ENCODE measurements at places on chromosomes 12 and 14.

DNA sequence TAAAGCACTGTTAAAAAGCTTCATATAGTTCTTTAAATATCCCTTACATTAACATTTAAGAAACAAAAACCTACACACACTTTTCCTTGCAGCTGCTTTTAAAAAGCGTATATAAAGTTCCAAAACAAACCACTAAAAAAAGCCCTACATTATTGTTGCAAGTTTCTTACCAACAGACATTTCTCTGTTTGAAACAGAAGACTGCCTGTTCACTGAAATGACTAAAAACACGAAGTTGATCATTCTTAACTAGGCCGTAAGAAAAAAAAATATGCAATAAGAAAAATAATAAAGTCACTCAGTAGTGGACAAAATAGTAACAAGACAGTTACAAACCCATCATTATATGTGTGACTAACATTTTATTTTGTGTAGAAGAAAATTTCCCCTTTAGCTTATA, 37.3 kb downstream of the KIF21A start:
- no peak for DNase-seq

- DNase-seq = no peak
Measured at GRCh38 chr12:75694534-75695268, 183.3 kb upstream of the KRR1 start.

- DNase-seq = no peak
Measured at GRCh38 chr12:48092611-48093010, 13.3 kb downstream of the SENP1 start.

- DNase-seq = no peak
Measured at GRCh38 chr12:51369581-51369980, 21.6 kb downstream of the GALNT6 start.

- DNase-seq = no peak
Measured at GRCh38 chr12:106085213-106085612, 53.5 kb downstream of the NUAK1 start.

- DNase-seq = peak; percentile 55
Measured at GRCh38 chr14:34324363-34324795, 137.7 kb downstream of the SPTSSA start.

DNA sequence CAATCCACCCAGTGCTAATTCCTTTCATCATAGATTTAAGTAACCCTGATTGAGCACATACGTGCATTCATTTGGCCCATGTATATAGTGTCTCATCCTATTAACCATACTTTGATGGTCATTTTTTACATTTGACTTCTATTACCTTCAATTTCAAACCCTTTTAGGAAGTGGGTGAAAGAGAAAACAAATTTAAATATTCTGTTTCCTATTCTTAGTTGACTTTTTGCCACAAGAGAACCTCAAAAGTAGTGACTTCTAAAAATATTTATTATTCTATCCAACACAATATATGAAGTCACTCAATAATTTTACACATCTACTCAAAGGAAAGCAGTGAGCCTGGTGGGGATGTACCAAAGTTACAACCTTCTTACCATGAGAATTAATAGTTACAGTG, 164.9 kb downstream of the CEP128 start:
- DNase-seq = no peak

DNA sequence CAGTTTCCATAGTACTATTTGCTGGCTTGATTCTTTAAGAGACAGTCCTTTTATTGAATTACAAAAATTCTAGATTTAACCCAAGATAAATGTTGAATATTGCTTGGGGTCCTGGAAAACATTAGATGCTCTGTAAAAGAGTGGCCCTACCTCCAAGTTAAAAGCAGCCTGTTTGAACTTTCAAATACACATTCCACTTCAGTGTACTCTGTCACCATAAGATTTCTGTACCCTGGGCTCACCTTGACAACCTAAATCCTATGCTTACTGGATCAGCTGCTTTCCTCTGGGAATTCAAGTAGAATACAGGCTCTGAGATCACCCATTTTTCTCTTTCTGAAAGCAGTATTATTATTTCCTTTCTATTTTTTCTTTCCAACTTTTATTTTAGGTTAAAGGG, 107.7 kb upstream of the DCN start:
- no peak for DNase-seq

DNA sequence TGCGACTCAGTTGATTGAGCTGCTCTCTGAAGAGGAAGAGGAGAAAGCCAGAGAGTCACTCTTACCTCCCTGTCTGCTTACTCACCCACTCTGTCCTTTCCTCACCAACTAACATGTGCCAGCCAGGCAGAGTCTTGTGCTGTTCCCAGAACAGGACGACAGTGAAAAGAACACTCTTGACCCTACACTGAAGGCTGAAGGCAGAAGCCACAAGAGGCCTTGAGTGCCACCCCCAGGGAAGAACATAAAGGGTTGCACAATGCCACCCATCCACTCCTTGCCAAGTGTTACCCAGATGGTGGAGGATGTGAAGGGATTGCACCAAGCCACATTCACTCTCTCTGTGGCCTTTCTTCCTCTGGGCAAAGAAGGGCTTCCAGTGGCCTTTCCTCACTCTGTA, 12.8 kb downstream of the ABHD4 start:
- no peak for DNase-seq

DNA sequence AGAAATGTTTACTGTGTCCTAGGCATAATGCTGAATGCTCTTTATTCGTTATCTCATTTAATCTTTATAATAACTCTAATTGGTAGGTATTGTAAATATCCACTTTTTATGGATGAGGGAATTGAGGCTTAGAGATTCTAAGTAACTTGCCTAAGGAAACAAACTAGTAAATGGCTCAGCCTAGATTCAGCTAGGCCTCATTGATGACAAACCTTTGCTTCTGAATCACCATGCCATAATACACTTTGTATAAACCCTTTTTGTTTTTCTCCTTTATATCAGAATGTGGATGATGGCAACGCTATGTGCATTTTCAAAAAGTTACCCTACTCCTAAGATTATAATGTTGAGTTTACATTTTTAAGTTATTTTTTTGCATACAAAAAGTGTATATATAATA, 34.0 kb downstream of the MNAT1 start:
- DNase-seq = no peak

- DNase-seq = no peak
Measured at GRCh38 chr12:6424008-6424347, 20.8 kb upstream of the CD27 start.

- DNase-seq = no peak
Measured at GRCh38 chr12:112283546-112283945, 98.7 kb downstream of the HECTD4 start.

DNA sequence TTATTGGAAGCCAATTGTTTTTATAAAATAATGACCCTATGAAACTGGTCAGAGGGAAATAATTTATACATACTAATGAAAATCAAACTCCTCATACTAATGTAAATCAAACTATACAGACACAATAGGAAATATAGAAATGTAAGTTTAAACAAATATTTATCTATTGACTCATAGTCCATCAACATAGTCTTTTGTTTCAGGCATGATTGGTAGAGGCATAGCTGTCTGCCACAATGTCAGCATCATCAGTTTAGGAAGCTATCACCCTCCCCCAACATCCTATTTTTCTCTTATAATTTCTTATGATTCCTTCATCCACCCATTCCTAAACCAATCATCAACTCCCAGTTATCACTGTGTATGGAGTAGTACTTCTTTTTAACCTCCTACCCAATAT, 117.7 kb downstream of the SLC38A6 start:
- DNase-seq = no peak

DNA sequence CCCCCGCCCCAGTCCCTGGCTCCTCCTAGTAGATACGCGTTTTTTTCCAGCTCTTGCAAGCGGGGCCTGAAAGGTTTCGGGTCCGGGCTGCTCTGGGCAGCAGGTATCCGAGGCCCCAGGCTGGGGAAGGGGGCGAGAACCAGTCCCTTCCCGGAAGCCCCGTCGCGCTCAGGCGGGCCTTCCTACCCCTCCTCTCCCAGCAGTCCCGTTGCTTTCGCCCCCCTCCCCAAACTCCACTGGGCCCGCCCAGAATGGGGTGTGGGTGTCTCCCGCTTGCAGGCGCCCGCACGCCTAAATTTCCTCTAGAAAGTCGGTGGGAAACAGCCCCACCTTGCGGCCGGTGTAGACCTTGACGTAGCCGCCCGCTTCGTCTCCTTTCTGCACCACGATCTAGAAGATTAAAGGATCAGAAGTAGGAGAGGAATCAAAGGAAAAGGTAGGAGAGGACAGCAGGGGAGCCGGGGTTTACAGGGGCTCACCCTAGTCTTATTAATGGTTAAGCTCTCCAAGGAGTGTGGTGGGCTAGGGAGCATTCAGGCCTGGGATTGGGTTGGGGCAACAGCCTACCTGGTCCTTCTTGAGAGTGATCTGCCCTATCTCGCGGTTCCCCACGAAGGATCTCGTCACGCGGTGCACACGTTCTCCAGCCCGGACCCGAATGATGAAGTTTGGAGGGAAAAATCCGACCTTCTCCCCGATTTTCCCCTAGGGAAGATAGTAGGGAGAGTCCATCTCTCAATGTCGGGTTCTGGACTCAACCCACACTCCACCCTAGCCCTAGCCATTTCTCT, 7.3 kb downstream of the STAC3 start:
- DNase-seq = peak; percentile 81

DNA sequence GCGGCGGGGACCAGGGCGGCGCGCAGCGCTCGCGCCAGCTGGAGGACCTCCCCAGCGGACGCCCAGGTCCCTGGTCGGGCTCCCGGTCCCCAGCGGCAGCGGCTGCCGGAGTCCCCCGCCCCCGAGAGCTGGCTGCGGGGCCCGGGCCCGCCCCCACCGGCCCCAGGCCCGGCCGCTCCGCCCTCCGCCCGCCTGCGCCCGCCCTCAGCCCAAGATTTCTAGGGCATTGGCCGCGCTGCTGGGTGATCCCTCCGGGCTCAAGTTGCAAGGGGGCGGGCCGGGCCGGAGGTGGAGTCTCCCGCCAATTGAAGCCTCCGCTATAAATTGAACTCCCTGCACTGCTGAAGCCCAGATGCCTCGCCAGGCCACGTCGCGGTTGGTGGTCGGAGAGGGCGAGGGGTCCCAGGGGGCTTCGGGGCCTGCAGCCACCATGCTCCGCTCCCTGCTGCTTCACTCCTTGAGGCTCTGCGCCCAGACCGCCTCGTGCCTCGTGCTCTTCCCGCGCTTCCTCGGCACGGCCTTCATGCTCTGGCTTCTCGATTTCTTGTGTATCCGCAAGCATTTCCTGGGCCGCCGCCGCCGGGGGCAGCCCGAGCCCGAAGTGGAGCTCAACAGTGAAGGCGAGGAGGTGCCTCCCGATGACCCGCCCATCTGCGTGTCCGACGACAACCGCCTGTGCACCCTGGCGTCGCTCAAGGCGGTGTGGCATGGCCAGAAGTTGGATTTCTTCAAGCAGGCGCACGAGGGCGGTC, at the start of gene DIO3:
DIO3 (plus strand) TSS at position 351 of the 752 bp plus-strand sequence.
- no peak for DNase-seq

- no peak for DNase-seq
Measured at GRCh38 chr12:118866346-118866745, 115.0 kb upstream of the SRRM4 start.

DNA sequence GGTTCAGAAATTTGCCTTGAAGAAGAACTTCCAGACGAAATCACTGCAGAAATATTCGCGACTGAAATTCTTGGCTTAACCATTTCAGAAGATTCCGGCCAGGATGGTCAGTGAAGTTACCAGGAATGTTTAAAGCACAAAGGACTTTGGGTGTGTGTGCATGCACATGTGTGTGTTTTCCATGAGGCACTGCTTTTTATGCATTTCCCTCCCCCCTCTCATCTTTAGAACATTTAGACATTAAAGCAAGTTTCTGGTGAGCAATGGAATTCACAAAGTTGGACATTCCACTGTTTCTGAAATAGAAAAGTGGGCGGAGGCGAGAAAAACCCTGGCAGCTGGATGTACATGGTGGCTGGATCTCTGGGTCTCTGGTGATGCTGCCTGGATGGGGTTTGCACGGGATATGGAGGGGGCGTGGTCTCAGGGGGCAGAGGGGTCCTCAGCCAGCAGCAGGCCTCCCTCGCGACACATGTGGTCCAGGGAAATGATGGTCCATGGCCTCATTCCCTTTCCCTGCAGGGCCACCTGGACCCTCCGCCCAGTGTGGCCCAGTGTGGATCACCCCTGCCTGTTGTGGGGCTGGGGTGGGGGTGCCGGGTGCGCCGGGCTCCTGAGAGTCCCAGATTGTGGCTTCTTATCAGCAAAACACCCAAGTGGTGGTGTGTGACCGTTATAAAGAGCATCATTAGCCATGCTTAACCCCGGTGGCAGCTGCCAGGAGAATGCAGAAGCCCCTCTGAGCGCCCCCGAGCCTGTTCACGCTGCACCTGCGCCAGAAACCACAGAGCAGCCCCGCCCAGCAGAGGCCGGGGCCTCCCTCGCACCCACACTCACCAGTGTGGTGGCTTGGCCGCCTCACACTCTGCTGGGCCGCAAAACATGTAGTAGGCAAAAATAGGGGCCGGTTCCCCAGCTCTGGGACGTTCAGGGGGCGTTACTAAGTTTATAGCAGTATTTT, 17.8 kb upstream of the BCL7A start:
- peak; percentile 90 for DNase-seq

DNA sequence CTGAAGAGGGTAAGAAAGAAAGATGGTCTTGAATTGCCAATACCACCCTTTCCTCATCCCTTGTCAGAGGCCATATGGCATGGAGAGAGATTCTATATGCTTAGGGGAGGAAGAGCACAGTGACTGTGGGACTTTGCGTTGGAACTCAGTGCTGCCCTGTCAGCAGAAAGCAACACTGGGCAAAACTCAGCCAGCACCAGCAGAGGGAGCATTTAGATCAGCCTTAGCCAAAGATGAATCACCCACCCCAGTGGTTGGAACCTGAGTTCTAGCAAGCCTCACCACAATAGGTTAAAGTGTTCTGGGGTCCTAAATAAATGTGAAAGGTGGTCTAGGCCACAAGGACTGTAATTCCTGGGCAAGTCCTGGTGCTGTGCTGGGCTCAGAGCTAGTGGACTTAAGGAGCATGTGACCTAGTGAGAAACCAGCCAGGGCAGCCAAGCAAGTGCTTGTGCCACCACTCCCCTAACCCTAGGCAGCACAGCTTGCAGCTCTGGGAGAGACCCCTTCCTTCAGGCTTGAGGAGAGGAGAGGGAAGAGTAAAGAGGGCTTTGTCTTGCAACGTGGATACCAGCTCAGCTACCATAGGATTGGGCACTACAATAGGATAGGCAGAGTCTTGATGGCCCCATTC, 11.4 kb upstream of the BCAT1 start:
- DNase-seq = peak; percentile 65

DNA sequence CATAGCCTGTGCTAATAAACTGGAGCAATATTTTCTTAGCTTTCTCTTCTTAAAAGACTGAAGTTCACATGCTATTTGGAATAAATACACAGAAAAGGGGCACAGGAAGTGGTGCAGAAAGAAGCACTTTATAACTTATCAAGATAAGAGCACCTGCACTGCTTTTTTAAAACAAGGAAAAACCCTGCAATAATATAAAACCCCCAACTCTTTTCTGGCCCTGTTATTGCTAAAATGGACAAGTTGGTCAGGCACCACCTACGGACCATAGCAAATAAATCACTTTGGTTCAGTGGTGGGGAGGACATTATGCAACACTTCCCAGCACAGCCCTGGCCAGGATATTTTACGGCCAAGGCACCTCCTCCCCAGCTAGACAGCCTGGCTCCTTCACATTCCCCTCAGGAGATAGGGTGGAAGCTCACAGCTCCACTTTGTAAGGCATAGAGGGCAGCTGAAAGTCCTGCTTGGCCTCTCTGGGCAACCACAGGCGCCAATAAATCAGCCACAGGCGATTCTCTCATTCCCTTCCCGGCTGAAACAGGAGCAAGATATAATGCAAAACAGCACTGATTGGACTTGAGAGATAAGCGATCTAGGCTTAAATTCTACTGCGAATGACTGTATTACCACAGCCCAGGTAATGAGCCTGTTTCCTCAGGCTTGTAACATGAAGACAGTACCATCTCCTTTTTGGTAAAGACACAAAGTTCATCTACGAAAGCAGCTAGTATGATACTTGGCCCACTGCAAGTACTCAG, 2.0 kb downstream of the ZBTB25 start:
- DNase-seq = no peak

- no peak for DNase-seq
Measured at GRCh38 chr12:14802247-14802646, 1.0 kb downstream of the WBP11 start.
